T-helper 1 cell treated with Interleukin-12 subunit alpha and Interleukin-12 subunit beta and Interleukin-4 antibody, amounts not matched to agents 30 ng/mL and 1 ng/mL, for 36 hours (primary cell): ENCODE measurements at places on chromosomes 7 and 10. TPM values are rescaled to one million over a fixed set of nuclear protein-coding genes. Genes with fewer than 3 reads are reported as not detected.

The NPSR1 gene
- total RNA-seq, result not detected in 2 replicates

The ZNF92 gene
- total RNA-seq, result 20.0 TPM in 2 replicates

The KCNIP2 gene
- 2.8 and 3.4 TPM in 2 replicates for total RNA-seq

The SEMA3D gene
- not detected in 2 replicates for total RNA-seq

The SH2D4B gene
- total RNA-seq, result 0.10 and 0.17 TPM in 2 replicates

The MASTL gene
- 26.5 and 26.9 TPM in 2 replicates for total RNA-seq

The SAMD9L gene
- 162 and 163 TPM in 2 replicates for total RNA-seq

The DTX2 gene
- 36.7 and 40.0 TPM in 2 replicates for total RNA-seq

The SYT15B gene
- 0.17 and 0.39 TPM in 2 replicates for total RNA-seq

The DENND2A gene
- not detected in 2 replicates for total RNA-seq

The GRID1 gene
- total RNA-seq, result not detected in 2 replicates

The TUBAL3 gene
- total RNA-seq, result not detected in 2 replicates

The GIMAP2 gene
- total RNA-seq, result 95.5 and 101 TPM in 2 replicates

The OR6B1 gene
- not detected in 2 replicates for total RNA-seq

The YKT6 gene
- total RNA-seq, result 82.2 and 82.8 TPM in 2 replicates

The EGR2 gene
- total RNA-seq, result 22.4 and 22.9 TPM in 2 replicates

The ATP6V0E2 gene
- total RNA-seq, result 62.9 and 63.6 TPM in 2 replicates

The SORCS1 gene
- not detected in 2 replicates for total RNA-seq

The EPO gene
- not detected in 2 replicates for total RNA-seq
